Chondrocyte (in vitro differentiated cells): ENCODE measurements at places on chromosomes 1 and 21. TPM values are rescaled to one million over a fixed set of nuclear protein-coding genes. Genes with fewer than 3 reads are reported as not detected.

OR2L13 gene
- total RNA-seq, result not detected in 3 replicates

CCDC190 gene
- total RNA-seq, result 1.5 to 5.3 TPM (median 1.9 TPM) in 3 replicates

LAMB3 gene
- 5.5 to 6.5 TPM (median 6.3 TPM) in 3 replicates for total RNA-seq

UMODL1 gene
- total RNA-seq, result 0.29 TPM in 1 of 3 replicates, not detected in the others

DNA sequence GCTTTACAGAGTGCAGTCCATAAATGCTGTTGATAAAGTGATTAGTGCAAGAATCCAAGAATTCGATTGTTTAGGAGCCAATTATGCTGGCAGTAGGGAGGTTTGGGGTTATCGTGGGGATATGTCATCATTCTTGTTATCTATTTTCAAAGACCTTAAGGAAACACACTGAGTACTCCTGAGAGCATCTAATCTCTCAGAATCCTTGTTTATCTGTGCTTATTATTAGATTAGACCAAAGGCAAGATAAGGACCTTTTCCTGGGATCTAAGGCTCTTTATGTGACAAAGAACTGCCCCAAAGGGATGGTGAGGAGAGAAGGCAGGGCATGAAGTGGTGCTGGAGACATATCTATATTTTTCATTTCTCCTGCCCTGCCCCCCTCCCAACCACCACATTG lies 139.1 kb downstream of the TSEN15 start:
- no peak for DNase-seq

GRCh38 chr1:27521336-27521831 lies 31.4 kb upstream of the WASF2 start:
- no peak for DNase-seq

- DNase-seq, result no peak
These were observed 2.4 kb downstream of the ARID1A start for GRCh38 chr1:26697978-26698849.

GRCh38 chr21:24829397-24829796 lies 777.9 kb downstream of the MRPL39 start:
- DNase-seq, result no peak

DNA sequence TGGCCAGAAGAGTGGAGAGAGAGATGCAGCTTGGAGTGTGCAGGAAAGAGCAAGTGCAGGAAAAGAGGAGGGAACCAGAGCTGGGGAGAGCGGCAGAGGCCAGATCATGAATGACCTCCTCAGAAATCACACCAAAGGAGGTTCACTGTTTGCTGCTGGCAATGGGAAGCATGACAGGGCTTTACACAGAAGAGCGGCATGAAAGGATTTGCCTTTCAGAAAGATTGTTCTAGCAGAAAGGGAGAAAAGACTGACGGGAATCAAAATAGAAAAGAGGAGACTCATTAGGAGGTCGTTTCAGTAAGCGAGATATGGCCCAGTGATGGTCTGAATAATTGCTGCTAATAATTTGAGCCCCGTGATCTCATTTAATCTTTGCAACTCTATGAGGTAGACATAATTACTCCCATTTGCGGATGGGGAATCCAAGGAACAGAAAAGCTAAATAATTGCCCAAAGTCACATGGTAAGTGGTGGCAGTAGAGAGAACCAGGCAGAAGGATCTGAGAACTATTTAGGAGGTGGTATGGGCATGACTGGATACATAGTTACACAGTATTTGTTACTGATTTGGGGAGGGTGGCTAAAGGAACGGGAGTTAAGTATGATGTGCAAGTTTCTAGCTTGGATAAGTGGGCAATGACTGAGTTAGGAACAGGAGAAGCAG lies 12.5 kb upstream of the HNRNPR start:
- no peak for DNase-seq

DNA sequence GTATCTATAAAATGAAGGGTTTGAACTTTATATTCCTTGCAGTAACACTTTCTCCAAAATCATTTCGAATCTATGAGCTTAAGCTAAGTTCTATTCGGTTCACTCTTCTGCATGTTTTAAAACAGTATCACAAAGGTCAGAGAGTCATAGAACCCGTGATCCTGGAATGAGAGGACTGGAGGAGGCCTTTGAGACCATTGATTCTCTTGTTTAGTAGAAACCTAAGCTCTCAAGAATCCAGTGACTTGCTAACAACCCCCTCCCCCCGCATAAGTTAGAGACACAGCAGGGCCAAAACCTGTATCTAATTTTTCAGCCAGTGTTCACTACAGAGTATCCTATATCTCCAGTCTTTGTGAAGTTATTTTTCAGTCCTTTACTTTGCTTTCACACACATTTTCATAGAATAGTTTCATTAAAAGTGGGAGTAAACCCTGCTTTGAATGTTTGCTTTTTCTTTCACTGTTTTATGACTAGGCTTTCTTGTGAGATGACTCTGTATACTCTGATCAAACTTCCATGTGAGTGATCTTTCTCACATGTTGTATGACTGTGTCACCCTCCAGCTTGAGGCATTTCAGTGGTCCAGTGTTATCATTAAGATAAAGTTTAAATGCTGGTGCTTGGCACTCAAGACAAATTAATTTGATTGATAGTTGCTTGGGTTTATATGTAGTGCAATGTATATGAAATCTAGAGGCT lies 275.4 kb upstream of the SGIP1 start:
- no peak for DNase-seq

DNA sequence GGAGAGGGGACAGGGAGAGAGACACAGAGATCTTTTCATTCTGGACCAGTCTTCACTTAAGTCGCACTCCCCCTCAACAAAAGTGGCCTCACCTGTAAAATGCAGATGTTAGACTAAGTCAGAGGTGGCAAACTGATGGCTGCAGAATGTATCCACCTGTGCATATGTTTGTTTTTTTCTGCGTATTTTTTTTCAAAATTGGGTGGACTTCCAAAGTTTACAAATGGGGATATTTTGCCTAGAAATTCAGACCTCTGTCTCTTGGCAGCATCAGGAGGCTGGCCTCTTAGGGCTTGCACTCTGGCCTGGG lies 525.0 kb downstream of the MATN1 start:
- DNase-seq, result no peak

DNA sequence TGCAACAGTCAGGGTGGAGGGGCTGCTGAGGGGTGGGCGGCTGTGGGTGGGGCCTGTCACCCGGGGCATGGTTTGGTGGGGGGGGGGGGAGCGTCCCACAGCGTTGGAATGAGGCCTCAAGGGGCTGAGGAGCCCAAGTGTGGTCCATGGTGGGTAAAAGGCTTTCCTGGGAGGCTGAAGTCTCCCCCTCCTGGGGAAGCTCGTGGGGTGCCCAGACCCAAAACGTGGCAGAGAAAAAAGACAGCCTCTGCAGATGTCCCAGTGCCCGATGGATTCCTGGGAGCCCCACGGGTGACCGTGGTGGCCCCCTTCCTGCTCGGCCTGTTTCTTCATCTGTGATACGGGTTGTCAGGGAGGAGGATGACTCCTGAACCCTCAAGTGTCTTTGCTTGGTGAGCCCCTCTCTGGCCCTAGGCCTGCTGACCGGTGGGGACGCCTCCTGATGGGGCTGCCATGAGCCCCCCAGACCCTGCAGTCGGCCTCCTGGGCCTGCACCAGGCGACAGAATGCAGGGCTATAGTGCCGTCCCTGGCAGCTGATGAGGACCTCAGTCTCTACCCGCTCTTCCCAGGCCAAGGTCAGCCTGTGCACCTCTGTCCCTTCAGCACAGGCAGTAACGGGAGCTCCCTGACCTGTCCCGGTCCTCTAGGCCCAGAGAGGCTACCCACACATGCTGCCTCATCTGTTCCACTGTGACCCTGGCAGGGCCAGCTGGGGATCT lies 1.1 kb downstream of the OBSCN start:
- peak; percentile 72 for DNase-seq

DNA sequence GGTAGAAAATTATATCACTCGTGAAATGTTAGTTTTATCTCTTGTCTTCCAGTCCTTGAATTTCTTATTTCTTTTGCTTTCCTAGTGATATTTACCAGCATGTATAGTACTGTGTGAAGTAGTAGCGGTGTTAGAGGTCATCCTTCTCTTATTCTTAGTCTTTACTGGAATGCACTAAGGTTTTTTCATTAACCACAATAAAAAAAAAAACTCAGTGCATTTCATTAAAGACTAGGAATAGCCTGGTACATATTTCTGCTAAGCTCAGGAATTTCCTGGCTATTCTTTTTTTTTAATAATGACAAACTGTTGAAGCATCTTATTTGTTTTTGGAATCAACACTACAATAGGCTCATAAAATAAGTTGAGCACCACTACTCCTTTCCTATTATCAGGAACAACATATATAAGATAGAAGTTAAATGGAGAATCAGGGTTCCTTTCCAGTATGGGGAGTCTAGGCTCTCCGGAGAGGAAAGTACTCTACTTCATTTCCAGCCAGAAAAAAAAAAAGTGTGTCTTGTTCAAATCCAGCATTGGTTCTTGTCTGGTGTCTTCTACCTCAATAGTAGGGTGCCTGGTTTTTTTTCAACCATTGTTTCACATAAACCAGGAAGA lies 60.0 kb downstream of the TNFSF18 start:
- DNase-seq, result no peak

- no peak for DNase-seq
These were observed 373 bp downstream of the MTF1 start for GRCh38 chr1:37858931-37859506.

GRCh38 chr1:208654241-208654640 lies 410.1 kb upstream of the PLXNA2 start:
- no peak for DNase-seq
